ENCODE measurements at places on chromosomes 16 and 17. TPM values are rescaled to one million over a fixed set of nuclear protein-coding genes. Genes with fewer than 3 reads are reported as not detected.

The HS3ST3A1 gene
- 36.3 TPM for total RNA-seq

The ADORA2B gene
- total RNA-seq, result 49.8 TPM

The SLC6A4 gene
- not detected for total RNA-seq

The SLC47A1 gene
- 5.3 TPM for total RNA-seq

The CBX8 gene
- total RNA-seq, result 9.6 TPM

The SLC5A11 gene
- total RNA-seq, result not detected

The CEP20 gene
- 23.9 TPM for total RNA-seq
